Hematopoietic multipotent progenitor cell treated with erythropoietin and hydrocortisone succinate and interleukin-3 and kit ligand, for 17 days (in vitro differentiated cells): ENCODE measurements at places on chromosomes 2 and 18.

- no peak for DNase-seq
These were observed 139.4 kb upstream of the GLI2 start for GRCh38 chr2:120596191-120596811.

GRCh38 chr2:100142393-100142792 lies at the start of gene AFF3:
Gene AFF3 (minus strand): TSS chr2:100142590. CDS start chr2:100104454, 38,136 bp downstream.
- no peak for DNase-seq

GRCh38 chr2:19360266-19360965 lies 2.0 kb upstream of the OSR1 start:
- no peak for DNase-seq

- no peak for DNase-seq
These were observed 537.9 kb downstream of the EPHA4 start for GRCh38 chr2:221034026-221034701.

DNA sequence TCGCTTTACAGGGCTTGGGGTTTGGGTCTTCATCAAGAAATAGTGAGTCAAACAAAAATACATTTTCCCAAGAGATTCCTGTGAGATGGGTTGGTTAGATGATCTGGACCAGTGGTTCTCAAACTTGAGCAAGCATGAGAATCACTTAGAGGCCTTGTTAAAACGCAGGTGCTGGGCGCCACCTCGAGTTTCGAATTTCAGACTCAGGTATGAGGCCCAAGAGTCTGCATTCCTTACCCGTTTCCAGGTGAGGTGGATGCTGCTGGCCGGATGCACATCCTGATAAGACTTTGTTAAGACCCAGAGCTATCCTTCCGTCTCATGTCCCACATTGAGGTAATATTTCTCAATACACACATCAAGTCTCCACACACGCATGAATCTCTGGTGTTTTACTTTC lies 707.8 kb upstream of the SALL3 start:
- no peak for DNase-seq

GRCh38 chr2:95049961-95050360 lies 24.5 kb downstream of the MAL start:
- no peak for DNase-seq

DNA sequence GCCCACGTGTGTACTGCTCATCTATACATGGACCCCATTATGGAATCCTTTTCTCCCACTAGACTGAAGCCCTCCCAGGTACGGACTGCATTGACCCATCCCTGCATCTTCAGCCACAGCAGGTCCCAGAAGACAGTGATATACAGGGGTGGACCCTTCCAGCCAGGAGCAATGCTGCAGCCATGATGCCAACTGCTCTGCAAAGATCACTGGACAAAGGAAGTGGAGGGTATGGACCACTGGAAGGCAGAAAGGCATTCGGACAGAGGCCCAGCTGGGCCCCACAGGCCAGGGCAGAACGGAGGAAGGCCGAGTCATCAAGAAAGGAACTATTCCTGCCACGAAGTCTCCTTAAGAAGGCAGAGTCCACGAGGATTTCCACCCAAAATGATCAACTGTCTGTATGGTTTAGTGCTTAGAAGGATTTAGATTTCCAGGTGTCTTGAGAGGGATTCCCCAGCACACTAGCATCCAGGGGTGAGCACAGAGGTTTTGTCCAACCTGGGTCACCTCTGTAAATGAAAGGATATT lies 93.4 kb downstream of the TWIST2 start:
- no peak for DNase-seq

DNA sequence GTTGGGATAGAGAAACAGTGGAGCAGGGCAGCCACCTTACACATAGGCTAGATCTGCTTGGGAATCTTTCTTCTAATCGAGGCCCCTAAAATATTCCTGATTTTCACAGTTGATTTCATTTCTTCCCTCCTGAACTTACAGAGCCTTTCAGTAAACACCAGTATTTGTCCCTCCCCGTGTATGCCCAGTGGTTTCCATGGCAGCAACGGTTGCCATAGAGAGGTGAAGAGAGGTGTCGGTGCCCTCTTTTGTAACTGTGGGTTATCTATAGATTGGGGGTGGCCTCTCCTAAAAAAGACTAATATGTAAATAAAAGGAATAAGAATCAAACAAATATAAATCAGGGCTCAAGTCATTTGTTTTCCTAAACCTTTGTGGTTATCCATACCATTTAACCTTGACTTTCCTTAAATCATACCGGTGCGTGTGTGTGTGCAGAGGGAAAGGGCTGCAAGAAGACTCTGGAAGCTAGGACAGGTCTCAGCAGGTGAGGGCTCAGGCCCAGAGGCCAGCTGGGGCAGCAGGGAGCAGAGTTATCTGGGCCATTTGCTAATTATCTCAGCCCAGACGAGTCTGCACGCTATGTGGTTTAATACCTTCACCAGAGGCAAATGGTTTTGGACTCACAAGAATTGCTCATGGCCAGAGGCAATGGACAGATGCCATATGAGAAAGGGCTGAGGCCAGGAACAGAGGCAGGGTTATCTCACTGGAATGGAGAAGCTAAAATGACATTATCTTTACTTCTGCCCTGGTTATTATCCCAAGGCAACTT lies 35.5 kb downstream of the LIPG start:
- DNase-seq, result no peak

DNA sequence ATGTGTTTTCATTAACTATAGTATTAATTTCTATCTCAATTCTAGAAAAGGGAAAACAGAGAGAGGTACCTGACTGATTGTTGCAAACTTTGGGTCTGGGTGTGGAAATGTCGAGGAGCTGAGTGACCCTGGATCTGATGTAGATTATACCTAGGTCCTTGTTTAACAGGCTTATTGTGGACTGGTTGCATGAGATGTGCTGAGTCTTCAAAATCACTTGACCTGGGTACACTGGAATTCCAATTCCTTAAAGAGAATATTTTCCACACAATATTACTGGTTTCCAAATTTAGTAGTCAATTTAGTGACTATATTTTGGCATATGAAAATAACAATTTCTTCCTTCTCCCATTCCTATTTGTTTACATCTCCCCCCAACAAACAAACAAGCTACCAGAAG lies 13.6 kb downstream of the DUSP11 start:
- no peak for DNase-seq

GRCh38 chr2:62733546-62733945 lies 28.0 kb downstream of the EHBP1 start:
- DNase-seq, result no peak

- DNase-seq, result no peak
These were observed 5.5 kb upstream of the ID2 start for GRCh38 chr2:8676191-8676920.

GRCh38 chr18:395456-396250 lies 104.8 kb downstream of the COLEC12 start:
- DNase-seq, result no peak

- DNase-seq, result no peak
These were observed 111.1 kb downstream of the ZNF532 start for GRCh38 chr18:58975781-58976180.

GRCh38 chr2:133849341-133849740 lies 281.1 kb upstream of the NCKAP5 start:
- DNase-seq, result no peak

- no peak for DNase-seq
These were observed 216.9 kb upstream of the TNP1 start for GRCh38 chr2:217076657-217077232.

DNA sequence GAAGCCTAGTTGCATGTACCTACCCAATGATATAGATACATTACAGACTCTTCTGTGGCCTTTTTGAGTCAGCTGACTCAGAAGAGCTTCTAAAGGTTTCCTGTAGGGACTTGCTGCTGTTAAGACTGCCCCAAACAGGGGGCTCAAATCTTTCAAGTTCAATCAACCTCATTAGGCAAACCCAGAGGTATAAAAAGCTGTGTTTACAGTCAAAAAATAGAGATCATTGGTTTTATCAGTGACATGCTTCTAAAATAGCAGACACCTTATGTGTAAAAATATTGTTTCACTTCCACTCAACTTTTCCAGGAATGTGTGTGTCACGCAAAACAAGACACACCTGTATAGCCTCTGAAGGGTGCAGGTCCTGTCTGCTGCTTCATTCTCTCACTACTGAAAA lies 624.3 kb upstream of the FANCL start:
- no peak for DNase-seq

GRCh38 chr18:23542461-23542860 lies 39.1 kb downstream of the RMC1 start:
- DNase-seq, result no peak

GRCh38 chr2:37877457-37878315 lies 47.4 kb upstream of the RMDN2 start:
- peak; percentile 43 for DNase-seq

- DNase-seq, result no peak
These were observed 48.8 kb downstream of the SPP2 start for GRCh38 chr2:234099266-234099665.

GRCh38 chr2:97992836-97993825 lies 2.6 kb downstream of the TMEM131 start:
- no peak for DNase-seq

DNA sequence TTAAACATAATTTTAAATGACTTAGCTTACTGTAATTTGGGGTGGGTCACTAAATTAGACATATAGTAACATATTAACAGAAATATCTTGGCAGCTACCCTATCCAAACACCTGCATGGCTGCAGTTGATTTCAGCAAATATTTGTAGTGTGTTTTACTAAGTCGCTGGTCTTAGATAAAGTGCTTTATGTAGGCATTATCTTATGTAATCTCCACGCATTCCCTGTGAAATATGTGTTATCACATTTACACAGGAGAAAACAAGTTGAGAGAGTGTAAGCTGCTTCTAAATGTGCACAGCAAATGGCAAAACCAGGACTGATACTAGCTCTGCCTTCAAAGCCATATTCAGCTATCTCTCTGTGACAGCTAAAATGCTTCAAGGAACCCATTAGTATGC lies 72.0 kb downstream of the NYAP2 start:
- no peak for DNase-seq

GRCh38 chr2:127563458-127564428 lies 28.3 kb downstream of the MYO7B start:
- DNase-seq, result no peak

- no peak for DNase-seq
These were observed 88.5 kb downstream of the CDH2 start for GRCh38 chr18:28088477-28088876.

DNA sequence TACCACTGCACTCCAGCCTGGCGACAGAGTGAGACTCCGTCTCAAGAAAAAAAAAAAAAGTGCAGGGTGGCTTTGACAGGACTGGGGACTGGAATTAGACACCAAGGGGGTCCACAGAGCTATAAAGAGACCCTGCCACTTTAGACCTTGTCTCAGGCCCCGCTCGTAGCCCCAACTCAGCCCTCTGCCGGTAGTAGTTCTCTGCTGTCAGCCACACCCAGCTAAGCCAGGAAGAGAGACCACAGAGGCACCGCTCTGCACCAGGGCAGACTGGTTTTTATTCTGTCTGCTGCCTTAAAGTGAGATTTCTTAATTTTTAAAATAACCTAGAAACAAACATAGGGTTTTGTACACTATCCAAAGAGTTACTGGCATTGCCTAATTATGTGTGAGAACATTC lies 66.0 kb downstream of the STEAP3 start:
- DNase-seq, result no peak

DNA sequence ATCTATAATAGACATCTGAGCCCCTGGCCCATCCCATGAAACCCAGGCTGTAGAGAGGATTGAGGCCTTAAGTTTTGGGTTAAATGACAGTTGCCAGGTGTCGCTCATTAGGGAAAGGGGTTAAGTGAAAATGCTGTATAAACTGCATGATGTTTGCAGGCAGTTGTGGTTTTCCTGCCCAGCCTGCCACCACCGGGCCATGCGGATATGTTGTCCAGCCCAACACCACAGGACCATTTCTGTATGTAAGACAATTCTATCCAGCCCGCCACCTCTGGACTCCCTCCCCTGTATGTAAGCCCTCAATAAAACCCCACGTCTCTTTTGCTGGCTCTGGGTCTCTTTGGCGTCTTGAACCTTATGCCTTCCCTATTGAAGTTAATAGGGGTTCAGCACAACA lies 110.7 kb downstream of the XRCC5 start:
- DNase-seq, result no peak

DNA sequence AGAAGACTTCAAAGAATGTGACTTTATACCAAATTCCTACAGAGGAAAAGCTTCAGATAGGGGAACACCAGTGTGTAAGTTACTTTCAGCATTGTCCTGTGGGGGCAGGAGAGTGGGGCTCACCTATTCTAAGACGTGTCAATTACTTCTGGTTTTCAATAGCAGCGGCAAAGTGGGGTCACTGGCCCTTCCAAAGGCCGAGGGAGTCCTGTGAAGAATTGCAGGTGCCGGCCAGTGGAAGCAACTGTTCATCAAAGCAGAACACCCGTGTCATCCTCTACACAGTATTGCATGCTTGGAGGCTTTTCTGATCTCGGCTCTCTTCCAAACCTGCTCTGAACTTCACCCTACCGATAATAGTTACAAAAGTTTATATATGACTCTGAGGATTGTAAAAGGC lies 1176.5 kb upstream of the TMEFF2 start:
- no peak for DNase-seq

DNA sequence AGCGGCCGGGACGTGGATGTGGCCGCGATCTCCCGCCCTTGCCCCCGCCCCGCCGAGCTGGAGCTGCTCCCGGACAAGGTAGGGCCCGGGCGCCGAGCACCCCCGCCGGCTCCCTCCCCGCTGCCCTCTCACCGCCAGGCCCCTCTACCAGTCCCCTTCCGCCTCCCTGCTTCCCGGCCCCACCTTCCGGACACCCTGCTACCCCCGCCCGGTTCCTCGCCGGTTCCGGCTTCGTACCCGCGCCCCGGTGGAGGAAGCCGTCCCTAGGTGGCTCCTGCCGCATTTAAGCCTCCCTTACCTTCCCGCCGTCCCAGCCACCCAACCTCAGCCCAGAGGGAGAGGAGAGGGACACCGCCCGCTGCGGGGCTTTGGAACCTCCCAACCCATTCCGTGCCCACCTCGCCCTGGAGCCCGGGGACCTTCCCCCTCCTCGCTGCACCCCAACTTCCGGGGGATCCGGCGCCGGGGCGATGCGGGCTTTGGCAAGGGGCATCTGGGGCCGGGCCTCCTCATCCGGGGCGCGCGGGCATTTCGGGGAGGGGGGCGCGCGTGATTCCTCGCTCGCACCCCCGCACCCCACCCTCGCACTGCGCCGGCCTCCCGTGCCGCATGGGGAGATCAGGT lies 475 bp downstream of the B3GNT2 start:
- peak; percentile 52 for DNase-seq

DNA sequence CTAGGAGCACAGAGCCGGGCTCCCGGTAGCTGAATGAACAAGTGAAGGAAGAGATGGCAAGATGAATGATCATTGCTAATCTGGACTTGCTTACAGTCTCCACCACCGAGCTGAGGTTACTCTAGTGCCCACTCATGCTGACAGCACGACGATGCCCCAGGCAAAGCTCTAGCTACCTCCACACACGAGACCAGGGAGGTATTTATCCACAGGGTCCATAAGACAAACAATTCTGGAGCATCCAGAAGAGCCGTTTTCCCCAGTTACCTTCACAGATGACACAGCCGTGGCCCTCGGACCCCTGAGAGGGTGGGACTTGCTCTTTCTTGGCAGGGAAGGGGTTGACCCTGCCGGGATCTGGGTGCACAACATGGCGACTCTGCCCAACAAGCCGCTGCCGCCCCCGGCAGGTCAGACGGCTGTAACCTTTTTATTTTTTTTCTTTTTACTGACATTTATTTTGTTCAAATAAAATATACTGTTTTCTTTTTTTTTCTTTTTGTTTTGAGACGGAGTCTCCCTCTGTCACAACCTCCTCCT lies 120.3 kb downstream of the PXDN start:
- DNase-seq, result no peak
